ENCODE measurements at places on chromosomes 6 and 20.

GRCh38 chr20:58625585-58625984 lies 25.5 kb upstream of the STX16 start:
- no peak for DNase-seq

DNA sequence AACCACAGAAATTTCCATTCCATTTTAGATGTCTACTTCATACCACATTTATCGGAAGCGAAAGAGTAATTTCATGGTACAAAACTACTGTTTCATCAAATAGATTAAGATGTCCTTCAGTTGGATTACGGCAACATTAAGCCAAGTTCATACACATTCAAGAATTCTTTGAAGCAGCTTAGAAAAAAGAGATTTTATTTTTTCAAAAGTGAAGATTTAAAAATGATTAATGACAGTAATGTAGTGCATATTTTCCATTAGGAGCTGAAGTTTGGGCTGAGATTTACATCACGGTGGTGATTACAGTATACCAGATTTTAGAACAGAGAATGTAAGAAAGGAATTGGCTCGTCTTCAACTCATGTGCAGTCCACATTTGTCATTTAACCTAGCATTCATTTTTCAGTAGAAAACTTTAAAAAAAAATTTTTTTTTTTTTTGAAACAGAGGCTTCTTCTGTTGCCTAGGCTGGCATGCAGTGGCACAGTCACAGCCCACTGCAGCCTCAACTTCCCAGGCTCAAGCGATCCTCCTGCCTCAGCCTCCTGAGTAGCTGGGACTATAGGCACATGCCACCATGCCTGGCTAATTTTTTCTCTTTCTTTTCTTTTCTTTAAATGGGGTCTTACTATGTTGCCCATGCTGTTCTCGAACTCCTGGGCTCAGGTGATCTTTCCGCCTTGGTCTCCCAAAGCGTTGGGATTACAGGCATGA lies 1.9 kb downstream of the SYNJ2 start:
- no peak for DNase-seq

GRCh38 chr6:142542704-142543233 lies 241.0 kb downstream of the ADGRG6 start:
- DNase-seq: peak; percentile 82

DNA sequence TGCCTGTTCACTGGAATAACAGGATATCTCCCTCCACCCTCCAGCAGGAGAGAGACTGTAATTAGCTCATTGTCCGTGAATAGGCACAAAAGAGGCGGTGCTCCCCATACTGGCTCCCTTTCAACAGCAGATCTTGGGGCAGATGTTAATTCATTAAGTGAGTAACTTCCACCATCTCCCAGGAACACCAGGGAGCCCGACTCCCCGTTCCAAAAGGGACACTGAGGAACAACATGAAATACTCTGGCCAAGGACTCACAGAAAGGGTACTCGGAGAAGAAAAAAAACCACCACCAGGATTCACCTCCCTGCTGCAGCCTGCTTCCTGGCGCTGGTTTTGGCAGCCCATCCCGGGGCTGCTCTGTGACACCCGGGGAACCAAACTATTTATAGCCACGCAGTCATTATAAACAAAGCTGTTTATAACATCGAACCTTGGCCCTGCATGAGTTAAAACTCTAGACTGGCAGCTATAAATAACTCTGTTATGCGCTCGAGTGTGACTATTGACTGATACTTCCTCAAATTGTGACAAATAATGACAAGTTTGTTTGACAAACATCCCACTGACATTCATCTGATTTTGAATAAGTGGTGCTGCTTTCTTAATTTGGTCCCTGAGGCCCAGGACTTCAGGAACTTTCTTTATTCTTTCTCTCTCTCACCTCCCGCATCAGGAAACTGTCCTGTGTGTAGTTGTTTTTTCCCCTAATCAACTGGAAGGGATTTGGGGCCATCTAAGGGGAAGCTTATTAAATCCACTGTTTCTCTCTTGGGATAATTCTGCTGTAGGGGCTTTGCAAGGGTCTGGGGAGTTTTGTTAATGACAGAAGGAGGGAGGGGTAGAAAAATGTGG lies 521.6 kb downstream of the CD83 start:
- peak; percentile 41 for DNase-seq

Measured in fibroblast of pulmonary artery (primary cell).